Fibroblast of skin of back (primary cell): ENCODE measurements at places on chromosomes 3 and 15.

DNA sequence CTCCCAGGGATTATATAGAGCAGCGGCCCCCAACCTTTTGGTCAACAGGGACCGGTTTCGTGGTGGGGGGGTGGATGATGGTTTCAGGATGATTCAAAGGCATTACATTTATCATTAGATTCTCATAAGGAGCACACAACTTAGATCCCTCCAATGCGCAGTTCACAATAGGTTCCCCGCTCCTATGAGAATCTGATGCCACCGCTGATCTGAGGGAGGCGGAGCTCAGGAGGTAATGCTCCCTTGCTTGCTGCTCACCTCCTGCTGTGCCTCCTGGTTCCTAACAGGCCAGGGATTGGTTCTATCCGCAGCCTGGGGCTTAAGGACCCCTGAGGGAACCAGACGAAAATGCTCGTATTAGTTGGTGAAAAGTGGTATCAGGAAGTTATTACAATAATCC is 1.3 kb upstream of the HACD2 start:
- DNase-seq, result peak; percentile 74

GRCh38 chr3:147924755-147925154 is 515.6 kb downstream of the ZIC1 start:
- no peak for DNase-seq

GRCh38 chr15:101201411-101202174 is 50.3 kb downstream of the CHSY1 start:
- DNase-seq, result peak; percentile 99

GRCh38 chr15:80010131-80010673 is 39.2 kb upstream of the BCL2A1 start:
- DNase-seq, result peak; percentile 48

DNA sequence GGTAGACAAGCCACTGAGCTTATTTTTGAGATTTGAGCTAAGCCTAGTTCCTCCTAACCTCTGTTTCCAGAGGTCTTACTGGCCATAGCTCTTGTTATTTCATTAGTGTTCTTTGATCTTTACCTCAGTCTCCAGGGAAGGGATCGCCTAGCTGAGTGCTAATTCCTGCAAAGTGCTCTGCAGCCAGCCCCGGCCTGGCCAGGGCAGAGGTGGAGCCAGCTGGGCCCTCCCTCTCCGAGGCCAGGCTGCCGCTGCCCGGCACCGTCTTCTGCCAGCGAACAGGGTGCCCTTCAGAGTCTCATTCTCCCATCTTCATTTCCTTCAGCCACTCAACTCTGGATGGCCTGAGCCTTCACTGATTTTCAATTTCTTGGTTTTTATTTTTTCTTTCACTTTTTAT is 19.7 kb downstream of the FAN1 start:
- no peak for DNase-seq

GRCh38 chr3:138188013-138188730 is 1.1 kb downstream of the ARMC8 start:
- peak; percentile 55 for DNase-seq
